Left ventricle myocardium inferior (tissue), 1 donor: ENCODE measurements at places on chromosomes 16 and 17.

DNA sequence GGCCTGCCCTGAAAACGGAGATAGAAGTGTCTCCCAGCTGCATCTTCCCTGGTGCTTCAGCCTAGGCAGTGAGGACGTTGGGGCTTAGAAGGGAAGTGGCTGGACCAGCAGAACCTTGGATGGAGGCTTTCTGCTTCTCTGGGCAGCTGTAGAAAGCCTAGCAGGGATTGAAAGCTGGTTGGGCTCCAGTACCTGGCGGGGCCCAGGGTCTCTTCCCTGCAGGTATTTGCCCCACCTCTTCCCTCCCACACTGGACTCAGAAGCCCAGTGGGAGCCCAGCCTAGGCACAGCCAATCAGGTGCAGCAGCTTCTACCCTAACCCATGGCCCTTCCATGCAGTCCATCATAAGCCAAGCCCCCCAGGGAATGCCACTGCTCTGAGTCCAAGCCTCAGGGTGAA, 190.3 kb upstream of the IRX6 start:
- peaks cover 54% of the 10 kb centered on the region for H3K27me3 ChIP-seq
- H3K4me3 ChIP-seq: no peak overlapping the region
- no peak for DNase-seq
- H3K27ac ChIP-seq: no peak overlapping the region
- H3K4me1 ChIP-seq: no peaks in the 10 kb centered on the region

GRCh38 chr16:57637020-57637419, 8.6 kb downstream of the ADGRG1 start:
- peak overlapping the region; percentile 93 for H3K27ac ChIP-seq
- peak overlapping the region; percentile 30 for H3K4me3 ChIP-seq
- peaks cover 9% of the 10 kb centered on the region for H3K27me3 ChIP-seq
- H3K36me3 ChIP-seq: no peaks in the 10 kb centered on the region

GRCh38 chr16:56673921-56674320, 4.3 kb downstream of the MT1H start:
- H3K36me3 ChIP-seq: no peaks in the 10 kb centered on the region
- no peak overlapping the region for H3K27ac ChIP-seq
- H3K27me3 ChIP-seq: peaks cover 77% of the 10 kb centered on the region
- no peak overlapping the region for H3K4me3 ChIP-seq

GRCh38 chr17:27977751-27978688, 64.5 kb upstream of the NLK start:
- no peaks in the 10 kb centered on the region for H3K36me3 ChIP-seq
- no peak for DNase-seq
- peaks cover 8% of the 10 kb centered on the region for H3K4me1 ChIP-seq
- no peaks in the 10 kb centered on the region for H3K27me3 ChIP-seq
- peak overlapping the region; percentile 57 for H3K27ac ChIP-seq
- no peak overlapping the region for H3K4me3 ChIP-seq

DNA sequence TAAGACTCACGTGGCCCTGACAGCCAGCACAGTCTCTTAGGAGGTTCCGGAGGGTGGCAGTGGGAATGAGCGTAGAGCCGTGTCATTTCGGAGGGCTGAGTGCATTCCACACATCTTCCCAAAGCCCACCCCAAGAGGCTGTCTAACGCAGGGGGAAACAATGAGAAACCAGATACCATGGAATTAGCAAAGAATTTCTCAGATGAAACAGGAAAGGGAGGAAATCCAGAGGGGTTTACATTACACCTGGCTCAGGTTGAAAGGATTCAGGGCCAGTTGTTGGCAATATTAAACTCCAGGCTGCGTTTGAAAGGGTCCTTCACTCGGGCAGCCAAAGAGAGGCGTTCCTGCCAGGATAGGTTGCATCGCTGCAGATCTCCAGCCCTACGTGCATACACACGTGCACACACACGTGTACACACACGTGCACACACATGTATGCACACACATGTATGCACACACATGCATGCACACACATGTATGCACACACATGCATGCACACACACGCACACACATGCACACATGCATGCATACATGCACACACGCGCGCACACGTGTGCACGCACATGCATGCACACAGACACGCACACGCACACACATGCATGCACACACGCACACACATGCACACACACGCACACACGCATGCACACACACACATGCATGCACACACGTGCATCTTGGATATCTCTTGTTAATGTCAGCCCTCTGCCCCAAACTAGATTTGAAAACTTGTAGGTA, 12.2 kb downstream of the CBX4 start:
- DNase-seq: no peak
- H3K27ac ChIP-seq: no peak overlapping the region
- peaks cover 8% of the 10 kb centered on the region for H3K27me3 ChIP-seq
- H3K4me1 ChIP-seq: peaks cover 30% of the 10 kb centered on the region

DNA sequence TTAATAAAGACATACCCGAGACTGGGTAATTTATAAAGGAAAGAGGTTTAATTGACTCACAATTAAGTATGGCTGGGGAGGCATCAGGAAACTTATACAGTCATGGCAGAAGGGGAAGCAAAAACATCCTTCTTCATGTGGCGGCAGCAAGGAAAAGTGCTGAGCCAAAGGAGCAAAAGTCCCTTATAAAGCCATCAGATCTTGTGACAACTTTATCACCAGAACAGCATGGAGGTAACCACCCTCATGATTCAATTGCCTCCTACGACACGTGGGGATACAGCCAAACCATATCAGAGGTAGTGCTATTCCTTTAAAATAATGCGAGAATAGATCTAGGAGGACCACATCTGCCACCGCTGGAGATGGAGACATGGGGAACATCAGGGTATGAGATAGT, 9.0 kb downstream of the C16orf54 start:
- no peaks in the 10 kb centered on the region for H3K4me1 ChIP-seq
- no peaks in the 10 kb centered on the region for H3K36me3 ChIP-seq
- no peak overlapping the region for H3K4me3 ChIP-seq
- no peak overlapping the region for H3K27ac ChIP-seq
- DNase-seq: no peak
- H3K27me3 ChIP-seq: peaks cover 54% of the 10 kb centered on the region

DNA sequence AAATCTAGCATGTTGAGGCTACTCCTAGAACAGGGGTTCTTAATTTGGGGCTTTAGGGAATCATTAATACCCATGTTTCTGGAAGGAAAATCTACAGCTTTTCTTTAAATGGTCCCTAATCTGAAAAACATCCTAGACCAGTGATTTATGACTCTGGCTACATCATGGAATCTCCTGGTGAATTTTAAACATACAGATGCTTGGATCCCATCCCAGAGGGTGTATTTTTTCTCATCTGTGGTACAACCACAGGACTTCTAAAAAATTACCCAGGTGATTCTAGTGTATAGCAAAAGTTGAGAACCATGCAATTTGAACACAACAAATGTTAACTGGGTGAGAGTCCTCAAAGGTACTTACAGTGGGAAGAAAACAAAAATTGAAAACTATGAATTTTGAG, 41.5 kb downstream of the KANSL1 start:
- no peak overlapping the region for H3K27ac ChIP-seq
- no peaks in the 10 kb centered on the region for H3K36me3 ChIP-seq
- no peak for DNase-seq
- peaks cover 96% of the 10 kb centered on the region for H3K4me1 ChIP-seq
- no peak overlapping the region for H3K4me3 ChIP-seq

DNA sequence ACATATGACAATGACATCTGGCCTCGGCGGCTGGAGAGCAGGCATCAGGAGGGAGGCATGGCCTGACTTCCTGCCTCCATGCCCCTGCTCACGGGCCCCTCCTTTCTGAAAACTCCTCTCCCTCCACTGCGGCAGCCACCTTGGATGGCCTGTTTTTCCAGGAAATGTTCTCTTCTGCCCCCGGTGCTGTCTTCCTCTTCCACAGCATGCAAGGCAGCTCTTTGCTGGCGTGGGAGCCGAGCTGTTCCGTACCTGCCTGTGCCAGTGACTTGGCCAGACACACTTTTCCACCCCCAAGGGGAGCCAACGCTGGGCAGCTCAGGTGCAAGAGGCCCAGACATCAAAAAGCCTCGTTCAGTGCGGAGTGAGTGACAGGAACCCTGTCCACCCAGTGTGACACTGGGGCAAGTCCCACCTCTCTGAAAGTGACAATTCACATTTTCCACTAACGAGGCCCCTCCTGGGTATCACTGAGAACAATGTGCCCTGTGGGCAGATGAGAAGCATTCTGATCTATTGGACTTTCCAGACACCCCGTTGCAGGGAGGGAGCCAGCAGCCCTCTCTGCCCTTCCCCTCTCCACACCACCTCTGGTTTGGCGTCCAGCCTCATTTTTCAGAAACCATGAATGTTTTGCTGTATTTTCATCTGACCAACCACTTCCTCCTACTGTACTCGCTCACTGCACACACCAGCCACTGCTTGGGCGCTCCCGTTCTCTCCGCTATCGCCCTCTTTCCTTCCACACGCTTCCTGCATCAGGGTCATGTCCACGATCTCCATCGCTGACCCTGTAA, 31.2 kb downstream of the NSMCE1 start:
- no peaks in the 10 kb centered on the region for H3K27me3 ChIP-seq
- H3K36me3 ChIP-seq: peaks cover 17% of the 10 kb centered on the region
- DNase-seq: no peak
- H3K4me1 ChIP-seq: peaks cover 63% of the 10 kb centered on the region

DNA sequence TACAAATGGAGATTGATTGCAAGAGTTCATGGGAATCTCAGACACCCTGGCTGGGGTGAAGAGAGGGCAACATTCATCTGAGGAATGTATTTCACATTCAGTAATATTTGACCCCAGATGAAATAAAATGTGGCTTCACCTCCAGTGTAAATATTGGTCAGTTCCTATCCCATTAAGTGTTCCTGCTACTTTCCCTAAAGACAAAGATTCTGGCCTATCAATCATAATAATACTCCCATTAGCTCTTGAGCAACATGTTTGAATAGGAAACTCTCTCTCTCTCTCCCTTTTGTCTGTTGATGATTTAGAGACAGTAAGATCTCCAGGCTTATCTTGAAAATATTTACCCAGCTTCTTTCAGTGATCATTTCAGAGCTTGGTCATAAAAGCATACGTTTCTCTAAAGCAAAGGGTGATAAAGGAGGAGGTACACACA, 70.1 kb downstream of the KCNJ2 start:
- no peaks in the 10 kb centered on the region for H3K27me3 ChIP-seq
- no peak overlapping the region for H3K27ac ChIP-seq
- no peak for DNase-seq
- H3K4me3 ChIP-seq: no peak overlapping the region
- H3K4me1 ChIP-seq: no peaks in the 10 kb centered on the region

- peaks cover 58% of the 10 kb centered on the region for H3K4me1 ChIP-seq
- H3K27me3 ChIP-seq: peaks cover 82% of the 10 kb centered on the region
- DNase-seq: no peak
- H3K4me3 ChIP-seq: peak overlapping the region; percentile 76
- H3K36me3 ChIP-seq: no peaks in the 10 kb centered on the region
Measured at GRCh38 chr17:14304222-14304772, 3.4 kb downstream of the HS3ST3B1 start.

GRCh38 chr17:21375757-21376080, 438 bp upstream of the KCNJ12 start:
- DNase-seq: no peak
- H3K27me3 ChIP-seq: peaks cover 22% of the 10 kb centered on the region
- H3K4me1 ChIP-seq: peaks cover 66% of the 10 kb centered on the region
- no peak overlapping the region for H3K27ac ChIP-seq
- H3K4me3 ChIP-seq: peak overlapping the region; percentile 77

DNA sequence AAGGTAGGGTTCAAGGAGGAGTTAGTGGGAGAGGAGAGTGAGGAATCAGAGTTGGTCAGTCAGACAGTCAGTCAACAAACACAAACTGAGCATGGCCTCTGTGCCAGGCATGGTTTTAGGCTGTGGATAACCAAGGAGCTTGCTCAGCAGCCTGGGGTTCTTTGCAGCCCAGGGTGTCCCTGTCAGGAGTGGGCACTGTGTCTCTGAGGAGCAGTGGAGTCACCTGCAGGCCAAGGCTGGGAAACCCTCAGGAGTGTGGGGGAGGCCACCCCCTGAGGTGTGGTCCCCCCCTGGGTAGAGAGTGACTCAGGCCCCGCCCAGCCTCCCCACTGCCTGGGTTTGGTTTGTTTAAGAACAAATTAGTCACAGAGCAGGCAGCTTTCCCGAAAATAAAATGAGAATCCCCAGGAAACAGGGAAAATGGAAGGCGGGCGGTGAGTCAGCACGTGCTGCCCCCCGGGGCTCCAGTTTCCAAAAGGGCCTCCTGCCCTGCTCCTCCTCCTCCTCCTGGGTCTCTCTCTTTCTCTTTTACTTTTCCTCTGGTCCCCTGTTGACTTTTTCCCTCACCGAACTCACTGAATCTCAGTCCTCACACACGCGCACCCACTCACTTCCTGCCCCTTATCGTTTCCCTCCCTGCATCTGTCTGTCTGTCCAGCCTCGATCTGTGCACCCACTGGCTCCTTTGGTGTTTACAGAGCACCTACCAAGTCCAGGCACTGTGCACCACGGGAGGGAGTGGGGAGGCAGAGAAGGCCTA, 44.3 kb downstream of the SOCS3 start:
- H3K4me3 ChIP-seq: peak overlapping the region; percentile 15
- H3K27me3 ChIP-seq: no peaks in the 10 kb centered on the region
- no peaks in the 10 kb centered on the region for H3K36me3 ChIP-seq
- peak; percentile 76 for DNase-seq

DNA sequence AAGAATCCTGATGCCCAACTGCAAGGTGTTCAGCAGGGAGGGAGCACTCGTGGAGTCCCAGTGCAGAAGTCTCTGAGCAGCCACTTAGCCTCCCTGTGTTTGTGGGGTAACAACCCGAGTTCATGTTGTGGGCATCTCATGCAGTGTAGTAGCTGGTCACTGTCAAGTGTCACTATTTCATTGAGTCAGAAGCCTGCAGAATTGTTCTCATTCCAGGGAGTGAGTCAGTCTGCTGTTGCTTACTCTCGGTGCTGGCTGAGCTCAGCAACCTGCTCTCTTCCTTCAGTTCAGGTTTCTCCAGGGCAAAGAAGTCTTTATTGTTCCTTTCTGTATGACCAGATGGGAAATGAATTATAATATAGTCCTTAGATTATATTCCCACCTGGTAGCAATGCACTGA, 24.1 kb downstream of the HMOX2 start:
- no peaks in the 10 kb centered on the region for H3K27me3 ChIP-seq
- H3K4me3 ChIP-seq: peak overlapping the region; percentile 40
- no peak for DNase-seq
- H3K36me3 ChIP-seq: peaks cover 7% of the 10 kb centered on the region

GRCh38 chr17:17205368-17206123, 587 bp downstream of the PLD6 start:
- H3K4me1 ChIP-seq: peaks cover 58% of the 10 kb centered on the region
- peak overlapping the region; percentile 68 for H3K4me3 ChIP-seq
- H3K36me3 ChIP-seq: no peaks in the 10 kb centered on the region
- DNase-seq: peak; percentile 55
- peak overlapping the region; percentile 87 for H3K27ac ChIP-seq

- DNase-seq: peak; percentile 71
- H3K4me1 ChIP-seq: peaks cover 30% of the 10 kb centered on the region
- no peaks in the 10 kb centered on the region for H3K27me3 ChIP-seq
- H3K36me3 ChIP-seq: peaks cover 37% of the 10 kb centered on the region
- H3K27ac ChIP-seq: peak overlapping the region; percentile 89
- H3K4me3 ChIP-seq: peak overlapping the region; percentile 26
Measured at GRCh38 chr17:40038882-40039513, 15.2 kb downstream of the MED24 start.

GRCh38 chr17:20266806-20267458, 200.4 kb downstream of the LGALS9B start:
- H3K27me3 ChIP-seq: no peaks in the 10 kb centered on the region
- H3K4me3 ChIP-seq: no peak overlapping the region
- H3K27ac ChIP-seq: no peak overlapping the region
- H3K4me1 ChIP-seq: peaks cover 31% of the 10 kb centered on the region
- no peaks in the 10 kb centered on the region for H3K36me3 ChIP-seq
